ENCODE measurements at places on chromosomes 7 and 10.

GRCh38 chr10:12448729-12449391 is 99.5 kb downstream of the CAMK1D start:
- no peak for DNase-seq

GRCh38 chr10:117399341-117400196 is 24.3 kb upstream of the PDZD8 start:
- DNase-seq, result no peak

- peak; percentile 78 for DNase-seq
These were observed 8.4 kb downstream of the ETV1 start for GRCh38 chr7:13981070-13981469.

DNA sequence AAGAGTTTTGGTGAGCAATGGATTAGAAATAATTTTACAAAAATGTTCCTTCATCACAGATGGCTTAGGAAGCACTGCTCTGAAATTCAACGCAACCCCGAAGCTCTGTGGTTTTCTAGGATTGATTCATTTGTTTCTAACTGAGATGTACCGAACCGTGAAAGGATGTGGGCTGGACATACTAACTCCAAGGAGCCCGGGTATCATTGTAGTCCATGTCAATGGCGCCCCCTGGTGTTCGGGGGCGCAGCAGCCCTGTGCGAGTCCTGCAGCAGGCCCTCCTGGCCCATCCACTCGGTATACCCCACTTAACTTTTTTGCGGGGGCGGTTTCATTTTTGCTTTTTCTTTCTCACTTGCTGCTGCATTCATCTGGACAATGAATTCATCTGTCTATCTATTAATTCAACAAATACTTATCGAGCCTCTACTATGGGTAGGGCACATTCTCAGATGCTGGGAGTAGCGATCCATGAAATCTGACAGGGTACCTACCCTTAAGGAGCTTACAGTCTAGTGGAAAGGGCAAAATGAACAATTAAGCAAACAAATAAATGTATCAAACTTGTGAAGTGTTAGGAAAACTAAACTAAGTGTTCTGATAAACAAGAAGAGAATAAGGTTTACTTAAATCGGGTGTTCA is 25.2 kb upstream of the ITPRID1 start:
- no peak for DNase-seq

- no peak for DNase-seq
These were observed 33.6 kb upstream of the AGR3 start for GRCh38 chr7:16915405-16915804.

GRCh38 chr7:99768471-99768870 is 15.5 kb downstream of the CYP3A4 start:
- no peak for DNase-seq

DNA sequence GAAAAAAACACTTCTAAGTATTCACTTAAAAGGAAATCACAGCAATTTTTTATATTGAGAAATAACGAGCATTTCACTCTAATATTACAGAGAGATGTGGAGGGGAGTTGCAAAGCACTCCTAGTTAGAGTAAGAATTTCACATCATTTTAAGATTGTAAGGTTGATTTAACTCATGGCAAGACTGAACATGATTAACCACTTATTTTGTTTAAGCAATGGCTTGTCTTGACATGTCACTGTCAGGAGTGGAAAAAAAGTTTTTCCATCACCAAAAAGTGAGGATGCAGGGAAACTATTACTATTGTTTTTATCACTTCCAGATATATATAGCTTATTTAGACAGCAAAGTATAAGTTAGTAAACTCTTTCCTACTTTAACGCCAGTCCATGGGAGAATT is 27.1 kb downstream of the CD36 start:
- no peak for DNase-seq

DNA sequence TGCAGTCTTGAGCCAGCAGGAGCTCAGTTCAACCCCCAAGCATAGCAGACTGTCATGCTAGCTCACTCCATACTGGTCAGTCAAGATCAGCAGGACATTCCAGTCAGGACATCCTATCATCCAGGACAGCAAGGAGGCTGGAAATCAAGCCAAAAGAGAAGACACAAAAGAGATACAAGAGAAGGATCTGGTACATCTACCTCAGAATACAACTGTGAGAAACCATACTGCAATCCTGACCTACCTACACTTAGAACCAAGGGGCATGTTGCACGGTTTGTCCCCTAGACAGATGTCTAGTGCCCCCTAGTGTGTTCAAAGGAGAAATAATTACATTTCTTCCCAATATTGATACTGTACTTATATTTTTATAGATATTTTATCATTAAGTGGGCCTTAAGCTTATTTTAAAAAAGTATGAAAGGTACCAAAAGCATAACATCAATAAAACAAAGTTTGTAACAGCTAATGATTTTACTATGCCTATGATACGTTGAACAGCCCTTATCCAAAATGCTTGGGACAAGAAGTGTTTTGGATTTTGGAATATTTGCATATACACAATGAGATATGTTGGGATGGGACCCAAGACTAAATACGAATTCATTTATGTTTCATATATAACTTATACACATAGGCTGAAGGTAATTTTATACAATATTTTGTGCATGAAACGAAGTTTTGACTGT is 26.7 kb downstream of the ERCC6 start:
- DNase-seq, result no peak

- DNase-seq, result no peak
These were observed 201.4 kb downstream of the INHBA start for GRCh38 chr7:41501466-41501865.

DNA sequence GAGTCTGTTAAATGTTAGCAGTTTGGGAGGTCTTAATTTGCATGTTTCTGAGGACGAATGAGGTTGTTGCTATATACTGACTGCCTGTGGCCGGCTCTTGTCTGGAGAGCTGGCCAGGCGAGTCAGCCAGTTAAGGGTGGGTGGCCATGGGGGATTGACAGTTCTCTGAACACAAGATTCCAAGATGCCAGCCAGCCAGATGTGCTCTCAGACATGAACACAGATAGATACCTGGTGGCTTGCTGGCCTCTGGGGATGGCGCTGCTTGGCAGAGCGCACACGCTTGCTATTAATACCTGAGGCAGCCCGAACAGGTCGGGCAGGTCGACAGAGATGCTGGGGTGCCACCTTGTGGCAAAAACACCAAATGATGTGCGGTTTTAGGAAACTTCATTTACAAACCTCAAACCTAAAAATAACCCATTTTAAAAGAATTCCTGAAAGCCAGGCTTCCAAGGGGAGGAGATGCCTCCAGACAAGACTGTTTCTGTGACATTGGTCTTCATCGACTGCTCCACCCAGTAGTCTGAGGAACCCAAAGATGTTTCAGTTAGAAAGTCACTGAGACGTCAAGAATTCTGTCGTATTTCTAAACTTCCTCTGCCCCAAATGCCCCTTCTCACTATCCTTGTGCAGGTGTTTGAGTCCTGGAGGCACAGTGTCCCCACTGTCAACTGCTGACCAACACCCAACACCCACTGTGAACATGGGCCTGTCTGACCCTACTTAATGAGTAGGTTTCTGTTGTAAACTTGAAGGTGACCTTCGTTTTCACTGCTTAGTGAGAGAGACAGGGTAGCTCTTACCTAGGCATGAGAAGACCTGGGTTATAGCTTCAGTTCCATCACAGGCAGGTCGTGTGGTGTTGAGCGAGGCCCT is 123.4 kb downstream of the NT5C2 start:
- DNase-seq, result no peak

- DNase-seq, result peak; percentile 70
These were observed 16.6 kb downstream of the ZNF862 start for GRCh38 chr7:149854611-149855360.

GRCh38 chr7:105346593-105347322 is 42.0 kb downstream of the SRPK2 start:
- no peak for DNase-seq

- DNase-seq, result no peak
These were observed 138.4 kb upstream of the MDFIC start for GRCh38 chr7:114783508-114783907.

DNA sequence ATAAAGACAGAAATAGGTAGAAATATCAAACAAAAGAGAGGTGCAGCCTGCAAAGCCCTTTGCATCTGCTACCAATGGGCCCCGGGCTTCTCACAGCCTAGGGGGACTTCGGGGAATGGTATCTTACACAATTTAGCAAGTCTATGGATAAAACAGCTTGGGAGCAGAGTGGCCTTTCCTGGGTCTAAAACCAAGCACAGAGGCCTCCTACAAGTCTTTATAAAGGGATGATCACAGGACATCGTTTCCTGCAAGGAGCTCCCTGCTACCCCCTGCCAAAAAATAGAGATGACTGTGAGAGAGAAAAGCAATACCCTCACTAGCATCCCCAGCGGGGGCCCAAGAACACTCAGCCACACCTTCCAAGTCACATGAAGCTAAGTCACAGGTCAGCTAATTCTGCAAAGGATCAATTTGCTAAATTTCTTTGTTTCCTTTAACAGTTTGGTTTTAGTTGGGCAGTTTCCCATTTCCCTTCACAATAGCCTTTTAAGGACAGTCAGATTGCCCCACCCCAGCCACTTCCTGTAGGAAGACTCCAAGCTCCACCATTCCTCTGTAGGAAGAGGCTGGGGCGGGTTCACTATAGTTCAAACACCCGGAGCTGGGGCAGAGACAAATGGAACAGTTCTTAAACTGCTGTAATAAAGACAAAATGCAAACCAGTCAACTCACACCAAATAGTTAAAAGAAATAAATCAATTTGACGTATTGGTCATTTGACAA is 105.5 kb downstream of the SLIT1 start:
- DNase-seq, result no peak

GRCh38 chr7:153413199-153413539 is 639.0 kb upstream of the DPP6 start:
- DNase-seq, result no peak

DNA sequence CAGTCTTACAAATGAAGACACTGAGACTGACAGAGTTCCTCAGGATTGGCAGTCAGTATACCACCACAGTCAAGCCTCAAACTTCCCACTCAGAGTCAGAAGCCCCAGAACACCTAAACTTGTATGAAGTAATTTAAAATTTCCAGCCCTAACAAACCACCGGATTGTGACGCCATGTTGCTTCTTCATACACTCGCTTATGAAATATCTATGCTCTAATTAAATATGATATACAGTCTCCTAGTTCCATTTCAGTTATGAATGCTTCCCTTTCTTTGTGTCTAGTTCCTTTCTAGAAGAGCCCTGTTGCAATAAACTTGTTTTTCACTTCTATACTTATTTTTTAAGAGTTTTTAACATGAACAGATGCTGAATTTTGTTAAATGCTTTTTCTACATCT is 172.0 kb upstream of the NOBOX start:
- DNase-seq, result no peak

DNA sequence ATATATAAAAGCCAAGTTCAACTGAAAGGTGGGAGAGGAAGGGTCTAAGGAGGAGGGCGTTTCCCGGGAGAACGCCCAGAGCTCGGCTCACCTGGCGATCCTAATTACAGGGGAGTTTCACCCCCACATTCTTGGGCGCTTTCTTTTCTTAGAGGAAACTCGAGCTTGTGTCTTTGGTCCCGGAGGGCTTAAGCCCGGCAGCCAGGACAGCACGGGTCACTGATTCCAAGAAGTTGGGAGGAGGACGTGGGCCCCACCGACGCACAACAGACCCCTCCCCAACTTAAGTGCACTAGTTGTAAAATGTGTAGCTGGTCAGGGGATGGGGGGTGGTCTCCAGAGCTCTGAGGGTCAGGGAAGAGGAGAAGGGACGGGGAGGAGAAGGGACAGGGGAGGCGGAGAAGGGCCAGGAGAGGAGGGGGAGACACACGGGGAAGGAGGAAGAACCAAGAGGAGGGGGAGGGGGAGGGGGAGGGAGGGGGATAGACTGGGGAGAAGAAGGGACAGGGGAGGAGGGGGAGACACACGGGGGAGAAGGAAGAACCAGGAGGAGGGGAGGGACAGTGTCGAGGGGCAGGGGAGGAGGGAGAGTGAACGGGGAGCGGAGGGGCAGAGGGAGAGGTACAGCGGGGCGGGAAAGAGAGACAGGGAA is 874 bp downstream of the BAIAP2L1 start:
- no peak for DNase-seq

- no peak for DNase-seq
These were observed 5.6 kb downstream of the CDC123 start for GRCh38 chr10:12201543-12201942.

DNA sequence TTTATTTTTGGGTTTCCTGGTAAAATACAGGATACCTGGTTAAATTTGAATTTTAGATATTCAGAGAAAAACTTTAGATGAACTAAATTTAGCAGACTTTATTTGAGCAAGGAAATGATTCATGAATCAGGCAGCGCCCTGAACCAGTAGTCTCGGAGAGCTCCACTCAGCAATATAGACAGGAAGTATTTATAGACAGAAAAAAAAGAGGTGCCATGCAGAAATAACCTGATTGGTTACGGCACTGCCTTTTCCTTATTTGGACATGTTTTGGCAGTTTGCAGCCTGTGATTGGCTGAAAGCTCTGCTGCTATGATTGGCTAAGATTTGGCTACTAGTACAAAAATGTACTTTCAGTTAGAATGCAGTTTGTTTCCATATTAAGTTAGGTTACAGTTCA is 198.3 kb upstream of the DKK1 start:
- no peak for DNase-seq

- DNase-seq, result no peak
These were observed 253.1 kb upstream of the MTPN start for GRCh38 chr7:136230210-136230609.

DNA sequence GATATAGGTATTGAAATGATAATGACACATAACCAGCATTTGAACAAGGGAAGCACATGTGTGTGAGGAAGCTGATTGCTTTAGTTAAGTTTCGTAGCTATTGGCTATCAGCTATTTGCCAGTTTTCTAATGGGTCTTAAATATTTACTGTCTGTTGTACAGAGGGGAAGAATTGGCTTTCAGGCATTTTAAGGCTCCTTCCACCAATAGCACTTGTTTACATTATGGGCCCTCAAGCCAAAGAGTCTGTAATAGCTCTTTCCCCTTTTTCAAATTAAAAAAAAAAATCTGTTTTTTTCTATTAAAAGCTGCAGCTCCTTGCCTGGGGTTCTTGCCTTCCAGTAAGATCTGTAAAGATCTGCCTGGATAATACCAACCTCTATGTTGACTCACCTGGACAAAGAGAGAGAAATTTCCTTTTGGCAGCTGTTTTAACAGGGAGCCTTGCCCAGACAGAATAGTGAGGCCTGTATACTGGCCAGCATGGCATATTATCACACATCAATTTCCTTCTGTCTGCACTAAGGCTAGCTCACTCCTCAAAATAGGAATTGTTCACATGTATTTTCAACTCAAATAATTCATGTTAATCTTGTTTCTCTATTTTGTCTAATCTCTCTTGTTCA is 104.7 kb upstream of the LRGUK start:
- DNase-seq, result no peak

- DNase-seq, result peak; percentile 75
These were observed 174.2 kb downstream of the PTN start for GRCh38 chr7:137169282-137169698.

DNA sequence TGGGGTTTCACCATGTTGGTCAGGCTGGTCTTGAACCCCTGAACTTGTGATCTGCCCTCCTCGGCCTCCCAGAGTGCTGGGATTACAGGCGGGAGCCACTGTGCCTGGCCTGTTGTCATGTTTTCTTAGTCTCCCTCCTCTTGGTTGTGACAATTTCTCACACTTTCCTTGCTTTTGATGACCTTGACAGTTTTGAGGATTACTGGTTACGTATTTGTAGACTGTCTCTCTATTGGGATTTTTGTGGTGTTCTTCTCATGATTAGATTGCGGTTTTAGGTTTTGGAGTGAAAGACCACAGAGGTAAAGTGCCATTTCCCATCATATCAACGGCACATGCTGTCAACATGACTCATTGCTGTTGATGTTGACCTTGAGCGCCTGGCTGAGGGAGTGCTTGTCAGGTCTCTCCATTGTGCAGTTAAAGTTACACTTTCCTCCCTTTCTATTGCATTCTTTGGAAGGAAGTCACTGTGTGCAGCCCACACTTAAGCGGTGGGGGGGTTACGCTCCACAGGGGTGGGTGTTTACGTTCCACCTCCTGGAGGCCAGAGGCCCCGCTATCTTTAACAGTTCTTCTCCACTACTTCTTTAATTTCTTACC is 10.8 kb downstream of the NEURL1 start:
- DNase-seq, result no peak

All from right atrium auricular region (tissue), 2 donors.